ENCODE measurements at places on chromosomes 7 and 10.

- DNase-seq: no peak
Observed at GRCh38 chr10:60742512-60742911, 35.8 kb upstream of the CDK1 start.

DNA sequence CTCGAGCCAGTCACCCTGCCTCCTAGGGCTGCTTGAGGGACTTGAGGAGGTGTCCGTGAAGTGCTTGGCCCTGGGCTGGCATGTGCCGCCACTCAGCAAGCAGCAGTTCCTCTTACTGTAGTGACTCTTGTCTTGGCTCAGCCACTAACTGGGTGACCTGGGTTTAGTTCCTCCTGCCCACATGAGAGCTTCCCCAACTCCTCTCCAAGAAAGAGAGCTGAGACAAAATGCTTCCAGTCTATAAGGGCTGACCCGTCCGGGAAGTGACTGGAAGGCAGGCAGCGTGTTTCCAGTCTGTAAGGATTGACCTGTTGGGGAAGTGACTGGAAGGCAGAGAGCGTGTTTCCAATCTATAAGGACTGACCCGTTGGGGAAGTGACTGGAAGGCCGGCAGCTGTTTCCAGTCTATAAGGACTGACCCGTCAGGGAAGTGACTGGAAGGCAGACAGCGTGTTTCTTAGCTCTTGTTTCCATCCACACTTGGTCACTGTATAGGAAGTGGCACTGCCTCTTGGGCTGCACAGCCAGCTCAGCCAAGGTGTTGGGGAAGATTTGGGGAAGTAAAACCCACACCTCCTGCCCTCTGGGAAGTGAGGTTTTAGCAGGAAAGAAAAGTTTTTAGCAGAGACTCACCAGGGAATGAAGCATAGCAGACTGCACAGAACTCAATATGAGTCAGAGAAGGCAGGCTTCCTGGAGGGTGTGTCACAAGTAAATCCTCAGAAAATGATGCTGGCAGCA lies 53.3 kb upstream of the PPIF start:
- no peak for DNase-seq

DNA sequence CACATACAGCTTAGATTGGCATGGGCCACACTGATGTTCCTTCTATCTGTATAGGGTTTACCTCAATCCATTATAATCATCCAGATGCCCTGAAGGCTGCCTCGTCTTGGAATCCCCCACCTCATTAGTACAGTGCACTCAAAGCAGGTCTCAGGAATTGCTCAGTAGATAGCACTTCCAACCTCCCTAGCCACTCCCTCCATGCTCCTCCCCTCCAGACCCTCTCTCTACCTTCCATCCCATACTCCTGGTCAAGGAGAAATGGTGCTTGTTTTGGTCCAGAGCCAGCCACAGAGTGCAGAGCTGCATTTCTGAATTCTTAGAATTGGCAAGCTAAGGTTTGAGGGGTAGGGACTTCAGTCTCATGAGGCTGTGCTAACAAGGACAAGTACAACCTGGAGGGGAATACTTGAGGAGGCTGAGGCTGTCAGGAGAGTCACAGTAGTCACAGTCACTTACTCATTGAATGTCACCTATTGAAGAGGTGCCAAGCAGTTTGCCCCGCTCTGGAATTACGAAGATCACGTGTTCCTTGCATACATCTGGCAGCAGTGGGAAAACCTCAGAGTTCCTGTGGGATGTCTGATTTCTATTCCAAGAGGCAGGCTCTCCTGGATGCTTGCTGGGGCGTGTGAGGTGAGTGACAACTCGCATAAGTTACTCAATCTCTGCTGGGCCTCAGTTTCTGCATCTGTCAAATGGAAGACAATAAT lies 60.7 kb upstream of the ZNF746 start:
- no peak for DNase-seq

DNA sequence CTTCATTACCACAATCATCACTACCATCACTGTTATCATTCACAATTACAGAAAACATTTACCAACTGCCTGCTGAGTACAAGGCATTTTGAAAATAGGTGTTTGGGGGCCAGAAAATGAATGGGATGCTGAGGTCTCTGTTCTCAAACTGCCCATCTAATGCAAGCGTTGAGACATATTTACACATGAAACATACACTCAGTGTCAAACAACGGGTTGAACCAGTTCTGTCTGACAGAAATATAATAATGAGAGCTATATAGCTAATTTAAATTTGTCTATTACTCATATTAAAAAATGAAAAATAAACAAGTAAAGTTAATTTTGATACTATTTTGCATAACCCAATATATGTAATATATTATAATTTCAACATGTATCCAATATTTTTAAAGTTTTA lies 303.1 kb downstream of the KCNMA1 start:
- DNase-seq: no peak

GRCh38 chr10:86217371-86218080 lies 149.1 kb downstream of the GRID1 start:
- no peak for DNase-seq

DNA sequence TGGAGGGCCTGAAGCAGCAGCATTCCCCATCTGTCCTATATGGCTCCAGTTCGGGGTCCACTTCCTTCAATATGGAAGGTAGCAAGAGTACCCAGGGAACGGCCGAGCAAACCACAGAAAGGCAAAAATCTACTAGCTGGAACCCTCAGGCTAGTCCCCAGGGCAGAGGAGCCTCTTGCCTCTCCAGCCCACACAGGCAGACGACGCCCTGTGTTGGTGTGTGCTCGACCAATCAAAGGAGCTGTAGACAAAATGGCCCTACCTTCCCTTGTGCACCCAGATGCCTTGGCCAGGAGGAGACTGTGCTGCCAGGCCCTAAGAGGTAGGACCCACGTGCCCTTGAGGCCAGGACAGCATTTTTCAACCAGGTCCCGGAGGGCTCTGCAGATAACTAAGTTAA lies 91.5 kb downstream of the FAM53B start:
- DNase-seq: no peak

- DNase-seq: no peak
Observed at GRCh38 chr10:31836569-31837406, 91.8 kb downstream of the ARHGAP12 start.

DNA sequence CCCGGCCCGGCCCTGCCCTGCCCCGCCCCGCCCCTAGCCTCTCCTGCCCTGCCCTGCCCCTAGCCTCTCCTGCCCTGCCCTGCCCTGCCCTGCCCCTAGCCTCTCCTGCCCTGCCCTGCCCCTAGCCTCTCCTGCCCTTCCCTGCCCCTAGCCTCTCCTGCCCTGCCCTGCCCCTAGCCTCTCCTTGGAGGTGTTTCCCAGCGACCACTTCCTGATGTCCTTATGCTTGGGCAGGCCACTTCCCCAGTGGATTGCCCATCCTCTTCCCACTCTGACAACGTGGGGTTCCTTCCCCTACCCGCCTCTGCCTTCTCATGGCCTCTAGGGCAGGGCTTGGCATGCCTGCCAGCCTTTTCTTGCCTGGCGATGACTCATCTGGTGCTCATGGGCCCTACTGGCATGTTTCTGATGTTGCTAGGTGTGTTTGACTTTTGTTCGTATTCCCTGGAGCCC lies 21.2 kb downstream of the PRXL2A start:
- no peak for DNase-seq

DNA sequence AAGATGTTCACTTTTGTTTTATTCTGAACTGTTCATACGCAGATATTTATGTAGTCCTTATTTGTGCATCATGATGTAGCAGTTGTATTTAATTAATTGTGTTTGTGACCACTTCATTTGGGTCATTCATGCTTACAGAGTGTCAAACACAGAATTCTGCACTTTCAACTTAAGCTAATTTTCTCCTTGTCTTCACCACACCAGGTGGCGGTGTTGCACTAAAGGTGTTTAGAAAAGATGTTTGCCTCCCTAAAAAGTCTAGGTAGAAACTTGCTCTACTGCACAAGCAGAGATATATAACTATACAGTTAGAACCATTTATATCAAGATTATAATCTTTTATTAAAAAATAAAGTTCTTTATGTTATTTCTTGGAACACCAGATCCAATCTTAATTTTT lies 1.3 kb upstream of the TAS2R38 start:
- DNase-seq: no peak

DNA sequence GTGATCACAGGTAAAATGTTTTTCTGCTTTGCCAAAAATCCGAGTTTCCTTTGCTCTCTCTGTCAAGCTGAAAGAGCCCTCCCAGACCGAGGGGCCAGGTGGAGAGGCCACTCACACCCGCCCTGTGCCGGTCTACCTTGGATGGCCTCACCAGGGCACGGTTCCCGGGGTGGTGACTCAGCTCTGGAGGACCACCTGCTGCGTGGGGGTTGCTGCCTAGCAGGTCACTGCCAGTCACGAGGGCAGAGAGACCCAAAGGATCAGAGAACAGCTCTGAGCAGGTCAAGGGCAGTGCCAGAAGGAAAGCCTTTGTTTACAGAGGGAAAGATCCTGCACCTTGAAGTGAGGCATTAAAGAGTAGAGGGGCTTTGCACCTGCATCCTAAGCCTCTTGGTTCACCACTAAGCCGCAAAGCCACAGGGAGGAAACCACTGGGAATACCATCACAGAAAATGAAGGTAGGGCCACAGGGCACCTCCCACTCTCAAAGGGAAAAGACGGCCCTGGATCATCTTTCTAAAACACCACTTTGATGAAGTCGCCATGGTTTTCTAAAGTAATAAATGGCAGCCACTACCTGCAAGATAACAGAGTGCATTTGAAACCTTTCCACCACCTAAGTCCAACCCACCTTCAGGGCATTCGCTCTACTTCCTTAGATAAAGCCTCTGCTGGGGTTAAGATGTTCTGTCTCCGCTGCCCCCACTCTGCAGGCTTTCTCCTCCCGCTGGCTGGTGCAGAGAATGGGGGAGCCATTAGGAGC lies 160.3 kb upstream of the KLF14 start:
- no peak for DNase-seq

DNA sequence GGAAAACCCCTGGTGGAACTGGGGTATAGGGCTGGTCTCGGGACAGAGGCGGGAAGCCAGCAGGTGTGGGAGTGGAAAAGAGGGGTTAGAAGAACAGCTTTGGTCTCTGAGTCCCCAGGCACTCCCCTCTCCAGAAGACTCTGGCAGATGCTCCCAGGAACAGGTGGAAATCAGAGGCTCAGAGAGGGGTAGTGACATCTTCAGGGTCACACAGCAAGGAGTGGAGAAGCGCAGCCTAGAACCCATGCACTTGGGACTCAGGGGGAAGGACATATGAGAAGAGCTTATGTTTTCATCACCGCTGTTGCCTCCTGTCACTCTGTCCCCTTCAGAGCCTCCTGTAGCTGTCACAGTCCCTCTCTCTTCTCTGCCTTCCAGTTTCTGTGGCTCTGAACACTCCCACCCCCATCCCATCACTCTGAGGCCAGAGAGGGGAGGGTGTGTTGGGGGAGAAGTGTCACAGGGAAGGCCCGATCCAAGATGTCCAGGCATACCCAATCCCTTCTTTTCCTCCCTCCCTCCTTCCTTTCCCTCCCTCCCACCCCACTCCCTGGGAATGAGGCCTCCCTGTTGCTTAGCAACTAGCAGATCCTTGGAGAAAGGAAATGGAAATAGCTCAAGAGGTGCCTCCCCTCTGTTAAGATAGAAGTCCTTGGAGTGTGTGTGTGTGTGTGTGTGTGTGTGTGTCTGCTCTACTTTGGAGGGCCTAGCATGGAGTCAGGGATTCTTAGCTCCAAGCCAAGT lies 32.0 kb downstream of the SRRM3 start:
- DNase-seq: no peak

- DNase-seq: no peak
Observed at GRCh38 chr7:111676811-111677210, 114.5 kb upstream of the IMMP2L start.

DNA sequence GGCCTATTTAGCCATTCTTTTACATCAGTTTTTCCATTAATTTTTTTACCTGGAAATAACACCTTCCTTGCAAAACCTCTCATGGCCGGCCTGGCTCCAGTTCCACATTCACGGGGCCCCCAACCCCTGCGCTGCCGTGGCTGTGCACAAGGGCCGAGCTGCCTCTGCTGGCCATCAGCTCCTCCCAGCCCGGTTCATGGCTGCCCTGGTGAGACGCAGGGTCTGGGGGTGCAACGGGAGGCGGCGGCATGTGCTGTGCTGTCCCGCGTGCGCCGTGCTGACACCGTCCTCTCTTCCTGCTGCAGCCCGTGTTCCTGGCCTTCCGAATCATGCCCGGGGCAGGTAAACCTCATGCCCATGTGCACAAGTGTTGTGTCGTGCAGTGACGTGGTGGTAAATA lies 4.4 kb downstream of the NKX6-2 start:
- no peak for DNase-seq

GRCh38 chr7:50657912-50658311 lies 92.7 kb upstream of the DDC start:
- no peak for DNase-seq

GRCh38 chr7:157926521-157927150 lies 589.8 kb downstream of the DNAJB6 start:
- DNase-seq: no peak

GRCh38 chr7:143038635-143039034 lies 11.7 kb upstream of the OR9A2 start:
- no peak for DNase-seq
